Skeletal muscle cell (primary cell): ENCODE measurements at places on chromosomes 11 and 22.

DNA sequence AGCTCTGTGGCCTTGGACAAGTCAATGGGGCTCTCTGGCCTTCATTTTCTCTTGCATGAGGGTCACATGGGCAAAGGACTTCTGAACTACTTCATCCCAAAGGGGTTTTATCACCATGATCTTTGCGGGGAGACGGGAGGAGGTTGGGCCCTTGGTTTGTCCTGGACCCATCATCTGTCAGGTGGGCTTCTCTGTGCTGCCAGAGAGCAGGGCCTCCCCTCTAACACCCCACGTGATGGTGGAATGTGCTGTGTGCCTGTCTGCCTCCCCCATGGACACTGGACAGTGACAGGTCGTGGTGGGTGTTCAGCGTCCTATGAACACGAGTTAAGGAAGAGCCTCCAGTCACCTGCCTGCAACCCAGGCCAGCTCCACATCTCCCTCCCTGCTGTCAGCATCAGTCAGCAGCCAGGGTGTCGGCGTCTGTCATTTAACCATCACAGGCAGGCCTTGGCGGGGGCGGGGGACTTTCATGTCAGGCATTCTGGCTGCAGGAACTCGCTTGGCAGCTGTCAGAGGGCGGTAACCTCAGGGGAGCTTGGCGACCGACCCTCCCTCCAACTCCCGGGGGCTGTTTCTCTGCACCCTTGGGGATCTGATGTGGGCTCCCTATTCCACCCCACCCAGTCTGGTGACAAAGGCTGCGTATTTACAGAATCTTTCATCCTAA is 2.6 kb upstream of the SUN2 start:
- DNase-seq = no peak

DNA sequence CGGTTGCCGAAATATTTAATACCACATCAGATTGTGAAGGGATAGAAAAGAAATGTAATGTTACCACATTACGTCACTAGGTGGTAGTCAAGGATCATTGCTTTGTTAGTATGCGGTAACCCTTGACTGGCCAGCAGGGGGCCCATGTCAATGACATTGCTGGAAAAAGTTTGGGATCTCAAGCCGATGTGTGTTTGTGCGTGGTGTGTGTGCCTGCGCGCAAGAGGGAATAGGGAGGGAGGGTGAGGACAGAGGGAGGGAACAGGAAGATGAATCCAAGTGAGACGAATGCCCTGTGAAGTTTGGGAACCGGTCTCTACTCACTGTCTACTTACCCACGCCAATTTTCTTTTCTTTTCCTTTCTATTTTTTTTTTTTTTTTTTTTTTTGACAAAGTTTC is 10.7 kb upstream of the MRGPRX2 start:
- peak; percentile 46 for DNase-seq

DNA sequence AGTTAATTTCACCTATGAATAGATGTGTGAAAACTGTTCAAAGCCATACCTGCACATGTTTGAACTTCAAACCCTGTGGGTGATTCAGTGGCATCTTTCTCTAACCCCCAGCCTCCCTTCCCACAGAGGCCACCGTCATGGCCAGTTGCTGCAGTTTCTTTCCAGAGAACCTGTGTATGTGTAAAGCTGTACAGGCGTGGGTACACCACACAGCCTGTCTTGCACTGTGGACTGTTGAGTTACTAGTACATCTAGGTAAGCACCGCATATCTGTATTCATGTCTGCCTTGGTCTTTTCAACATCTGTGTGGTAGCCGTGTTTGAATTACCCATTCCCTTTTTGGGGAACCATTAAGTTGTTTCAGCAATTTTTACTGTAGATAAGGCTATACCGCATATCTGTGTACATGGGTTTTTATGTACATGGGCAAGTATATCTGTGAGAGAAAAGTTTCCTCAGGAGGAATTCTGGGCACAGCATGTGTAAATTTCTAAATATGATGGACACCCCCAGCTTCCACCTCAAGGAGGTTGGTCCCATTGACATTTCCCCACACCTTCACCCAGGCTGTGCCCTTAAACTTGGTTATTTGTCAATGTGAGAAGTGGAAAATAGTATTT is 13.9 kb downstream of the NEAT1 start:
- DNase-seq = no peak

DNA sequence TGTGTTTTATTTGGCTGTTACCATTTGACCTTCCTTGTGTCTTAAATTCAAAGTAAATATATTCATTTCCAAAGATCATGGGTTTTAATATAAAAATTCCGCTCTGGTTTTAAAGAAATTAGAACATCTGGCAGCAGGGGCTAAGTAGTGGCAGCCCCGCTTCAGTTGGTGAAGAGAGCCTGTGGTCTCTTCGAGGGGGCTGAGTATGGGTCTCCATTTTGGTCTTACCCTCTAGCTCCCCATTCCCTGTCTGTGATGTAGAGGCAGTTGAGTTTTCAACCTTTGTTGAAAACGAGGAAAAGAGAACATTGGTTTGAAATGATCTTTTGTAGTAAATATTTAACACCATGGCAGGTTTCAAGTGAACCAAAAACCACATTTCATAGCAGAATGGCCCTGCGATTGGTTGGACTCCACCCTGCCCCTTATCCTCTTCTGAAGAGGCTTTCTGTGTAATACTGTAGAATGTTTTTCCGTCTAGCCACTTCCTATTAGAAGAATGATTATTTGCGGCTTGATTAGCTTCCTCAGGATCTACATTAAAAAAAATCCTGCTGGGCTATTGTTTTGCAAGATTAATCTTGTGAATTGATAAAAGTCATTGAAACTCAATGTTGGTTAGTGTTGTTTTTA is 17.7 kb downstream of the APLP2 start:
- no peak for DNase-seq

DNA sequence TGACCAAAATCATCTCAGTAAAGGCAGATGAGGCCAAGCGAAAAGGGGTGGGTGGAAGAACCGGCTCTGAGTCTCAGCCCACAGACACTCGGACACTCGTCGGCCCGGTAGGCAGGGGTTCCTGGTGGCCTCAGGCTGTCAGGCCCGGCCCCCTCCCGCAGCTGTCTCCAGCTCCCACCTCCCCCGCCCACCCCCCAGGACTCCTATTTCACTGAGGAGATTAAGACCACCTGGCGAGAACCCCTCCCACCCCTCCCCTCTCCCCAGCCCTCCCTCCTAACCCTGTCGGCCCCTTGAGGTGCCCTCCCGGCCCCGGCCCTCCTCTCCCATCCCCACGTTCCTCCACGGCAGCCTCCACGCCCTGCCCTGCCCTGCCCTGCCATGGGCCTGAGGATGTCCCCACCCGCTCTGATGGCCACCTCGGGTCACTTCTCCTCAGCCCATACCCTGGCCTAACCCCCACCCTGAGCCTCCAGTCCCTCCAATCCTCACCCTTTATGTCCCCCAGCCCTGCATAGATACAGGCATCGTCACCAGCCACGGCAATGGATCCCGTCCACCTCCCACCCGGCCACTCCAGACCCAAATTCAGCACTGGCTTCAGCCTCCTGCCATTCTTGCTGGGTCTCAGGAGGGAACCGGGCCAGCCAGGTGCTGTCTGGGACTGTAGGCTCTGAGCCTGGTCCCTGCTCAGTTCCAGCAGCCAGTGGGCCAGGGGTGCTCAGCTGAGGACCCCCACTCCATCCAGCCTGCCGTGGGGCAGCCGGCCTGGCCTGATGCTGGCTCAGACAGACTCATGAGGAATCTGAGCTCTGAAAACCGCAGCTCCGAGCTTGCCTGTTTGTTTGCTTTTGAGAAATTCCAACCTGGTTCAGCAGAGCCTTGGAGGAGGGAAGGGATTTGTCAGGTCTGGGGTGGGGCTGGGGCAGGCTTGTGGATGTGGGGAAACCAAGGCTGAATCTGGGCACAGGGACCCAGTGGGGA is 9.8 kb upstream of the TBX1 start:
- no peak for DNase-seq

DNA sequence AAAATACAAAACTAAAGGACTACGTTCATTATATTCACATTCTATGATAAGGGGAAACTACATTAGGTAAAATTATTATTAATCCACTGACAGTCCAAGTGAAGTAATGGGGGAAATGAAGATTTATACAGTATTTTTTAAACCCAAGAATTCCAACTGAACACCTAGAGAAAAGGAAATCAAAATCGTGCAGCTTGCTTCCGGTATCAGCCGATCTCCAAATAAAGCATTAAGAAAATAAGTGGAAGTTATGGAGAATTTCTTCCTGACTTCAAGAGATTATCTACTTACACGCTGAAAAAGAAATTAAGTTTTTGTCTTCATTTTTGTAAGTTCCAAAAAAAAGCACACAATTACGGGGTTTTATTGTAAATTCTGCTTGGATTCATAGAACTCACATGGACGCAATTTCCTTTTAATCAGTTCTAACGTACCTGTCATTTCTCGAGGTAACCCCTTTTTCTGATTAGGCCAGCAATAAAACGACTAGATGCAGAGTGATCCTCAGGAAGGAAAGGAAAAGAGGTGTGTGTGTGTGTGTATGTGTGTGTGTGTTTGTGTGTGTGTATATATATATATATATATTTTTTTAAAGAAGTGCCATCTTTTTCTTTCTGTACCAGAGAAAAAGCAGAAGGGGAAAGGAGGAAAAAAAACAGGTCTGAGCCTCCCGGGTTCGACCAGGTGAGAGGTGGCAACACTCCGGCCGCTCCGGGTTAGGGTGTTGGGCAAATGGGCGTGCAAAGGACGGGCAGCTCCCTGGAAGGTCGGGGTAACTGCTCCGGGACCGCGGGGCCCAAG is 1.1 kb downstream of the ZBTB44 start:
- DNase-seq = no peak

DNA sequence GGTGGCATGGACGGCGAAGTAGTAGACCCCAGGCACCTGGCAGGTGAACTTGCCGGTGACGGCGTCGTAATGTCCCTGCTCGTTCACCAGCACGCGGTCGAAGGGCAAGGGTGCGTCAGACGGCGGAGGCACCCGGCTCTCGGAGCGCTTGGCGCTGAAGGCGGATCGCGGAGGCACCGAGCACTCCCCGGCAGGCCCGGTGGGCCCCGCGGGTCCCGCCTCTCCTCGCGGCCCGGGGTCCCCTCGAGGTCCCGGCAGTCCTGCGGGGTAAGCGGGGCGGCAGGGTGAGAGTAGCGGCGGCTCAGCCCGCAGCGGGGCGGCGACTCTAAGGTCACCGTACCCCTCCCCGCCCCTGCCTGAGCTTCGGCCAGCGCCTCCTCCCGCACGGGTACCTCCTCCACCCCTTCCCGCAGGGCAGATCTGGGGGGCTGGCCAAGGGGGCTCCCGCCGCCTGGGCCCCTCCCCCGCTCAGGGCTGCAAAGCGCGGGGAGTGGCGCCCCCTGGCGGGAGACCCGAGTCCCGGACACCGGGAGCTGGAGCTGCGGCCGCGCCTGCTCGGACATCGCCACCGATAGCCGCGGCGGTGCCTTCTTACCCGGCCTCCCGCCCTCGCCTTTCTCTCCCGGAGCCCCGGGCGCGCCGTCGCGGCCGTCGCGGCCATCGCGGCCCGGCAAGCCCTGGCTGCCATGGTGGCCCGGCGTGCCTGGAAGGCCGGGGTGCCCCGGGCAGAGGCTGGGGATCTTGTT is 921 bp downstream of the C1QTNF5 start:
- no peak for DNase-seq

GRCh38 chr11:120334894-120335462 is 1.2 kb upstream of the ARHGEF12 start:
- DNase-seq = peak; percentile 73

DNA sequence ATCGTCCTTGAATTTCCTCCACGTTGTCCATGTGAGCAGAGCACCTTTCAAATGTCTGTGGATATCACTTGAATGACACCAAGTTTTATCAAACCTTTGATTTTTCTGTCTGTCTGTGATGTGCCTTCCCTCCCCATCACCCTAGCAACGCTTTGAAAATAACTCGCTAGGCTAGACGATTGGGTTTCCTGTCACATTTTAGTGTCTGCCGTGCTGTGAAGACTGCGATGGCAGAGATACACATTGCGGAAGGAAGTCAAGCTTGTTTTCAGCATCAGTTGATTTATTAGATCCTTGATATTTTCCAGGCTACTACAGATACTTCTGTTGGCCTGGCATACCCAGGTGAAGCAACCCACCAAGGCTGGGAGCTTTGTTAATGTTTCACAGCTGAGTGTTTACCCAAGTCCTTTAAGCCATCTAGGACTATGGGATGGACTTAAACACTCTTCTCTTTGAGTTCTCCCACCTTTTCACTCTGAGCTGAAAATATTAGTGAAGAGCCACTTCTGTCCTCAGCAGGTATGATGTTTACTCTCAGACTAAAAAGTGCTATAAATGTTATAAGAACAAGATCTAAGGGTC is 93.6 kb upstream of the CD44 start:
- DNase-seq = no peak
